ENCODE measurements at places on chromosomes 3 and 15.

DNA sequence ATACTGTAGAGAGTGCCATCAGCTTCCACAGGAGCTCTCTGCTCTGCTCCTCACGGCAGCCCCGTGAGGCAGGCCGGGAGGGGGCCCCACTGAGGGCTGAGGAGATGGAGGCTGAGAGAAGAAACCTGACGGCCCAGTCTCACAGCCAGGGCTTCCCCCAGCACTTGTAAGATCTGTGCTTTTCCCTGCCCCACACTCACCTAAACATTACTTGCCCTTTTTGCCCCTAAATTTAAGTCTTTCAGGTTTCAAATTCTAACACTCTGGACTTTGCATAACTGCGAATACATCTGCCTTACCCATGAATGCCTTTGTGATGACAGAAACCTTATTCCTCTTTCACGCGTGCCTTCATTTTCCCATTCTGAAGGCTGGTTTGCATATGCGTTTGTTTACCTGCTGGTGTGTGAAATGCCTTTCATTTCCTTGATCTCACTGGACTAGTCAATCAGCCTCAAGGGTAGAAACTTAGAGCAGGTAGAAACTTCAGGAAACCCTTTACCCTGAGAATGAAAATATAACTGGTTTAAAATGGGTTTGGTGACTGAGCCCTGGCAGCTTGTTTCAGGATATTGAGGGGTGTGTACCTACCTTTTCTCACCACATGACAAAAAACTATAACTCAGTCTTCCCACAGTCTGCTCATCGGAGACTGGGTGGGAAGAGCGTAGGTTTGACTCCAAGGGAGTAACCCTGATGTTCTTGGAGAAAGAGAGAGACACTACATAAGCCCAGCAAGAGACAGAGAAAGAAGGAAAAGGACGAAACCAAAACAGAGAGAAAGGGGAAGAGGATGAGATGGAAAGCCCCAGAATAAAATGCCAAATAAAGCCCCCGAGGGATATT is 20.1 kb downstream of the SLC12A8 start:
- DNase-seq = no peak

DNA sequence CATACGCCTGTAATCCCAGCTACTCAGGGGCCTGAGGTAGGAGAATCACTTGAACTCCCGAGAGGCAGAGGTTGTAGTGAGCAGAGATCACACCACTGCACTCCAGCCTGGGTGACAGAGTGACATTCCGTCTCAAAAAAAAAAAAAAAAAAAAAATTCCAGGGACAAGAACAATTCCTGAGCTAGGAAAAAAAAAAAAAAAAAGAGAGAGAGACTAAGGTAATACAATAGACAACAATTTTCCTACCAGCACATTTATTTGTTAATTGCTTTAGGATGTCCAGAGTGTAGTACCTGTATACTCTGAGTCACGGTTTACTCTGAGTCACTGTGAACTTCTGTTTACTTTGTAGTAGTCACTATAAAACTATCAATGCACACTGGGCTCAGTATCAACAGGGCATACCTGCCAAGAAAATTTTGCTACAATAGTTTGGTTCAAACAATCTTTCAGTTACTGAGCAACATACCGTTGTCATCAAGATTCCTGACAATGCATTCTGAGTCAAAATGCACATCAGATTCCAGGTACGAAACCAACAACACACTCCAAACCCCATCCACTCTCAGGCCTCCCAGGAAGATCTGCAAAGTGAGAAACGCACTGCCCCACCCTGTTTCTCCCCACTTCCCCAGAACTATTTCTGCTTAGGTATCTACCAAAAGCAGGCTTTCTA is 28.3 kb downstream of the IGF2BP2 start:
- no peak for DNase-seq

DNA sequence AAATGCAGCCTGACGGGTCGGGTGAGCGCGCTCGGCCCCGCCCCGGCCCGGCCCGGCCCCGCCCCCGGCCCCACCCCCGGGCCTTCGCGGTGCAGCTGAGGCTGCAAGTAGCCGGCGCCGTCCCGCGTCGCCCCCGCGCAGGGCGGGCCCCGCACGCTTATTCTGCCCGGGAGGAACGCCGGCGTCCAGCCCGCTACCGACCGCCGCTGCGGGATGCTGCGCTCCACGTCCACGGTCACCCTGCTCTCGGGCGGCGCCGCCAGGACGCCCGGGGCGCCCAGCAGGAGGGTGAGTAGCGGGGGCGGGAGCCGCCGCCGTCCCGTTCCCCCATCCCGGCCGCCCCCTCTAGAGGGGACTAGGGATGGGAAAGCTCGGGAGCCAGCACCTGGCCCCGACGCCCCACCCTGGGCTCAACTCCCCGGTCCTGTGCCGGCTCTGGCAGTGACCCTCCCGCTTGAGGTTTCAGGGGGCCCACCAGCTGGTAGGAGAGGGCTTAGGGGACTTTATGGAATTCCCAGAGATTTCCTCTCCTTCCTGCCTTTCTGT is at the start of gene MYZAP:
TSS of gene MYZAP (plus strand) at position 83 of the 546 bp plus-strand sequence. CDS start at position 214, 131 bp downstream.
- peak; percentile 28 for DNase-seq

DNA sequence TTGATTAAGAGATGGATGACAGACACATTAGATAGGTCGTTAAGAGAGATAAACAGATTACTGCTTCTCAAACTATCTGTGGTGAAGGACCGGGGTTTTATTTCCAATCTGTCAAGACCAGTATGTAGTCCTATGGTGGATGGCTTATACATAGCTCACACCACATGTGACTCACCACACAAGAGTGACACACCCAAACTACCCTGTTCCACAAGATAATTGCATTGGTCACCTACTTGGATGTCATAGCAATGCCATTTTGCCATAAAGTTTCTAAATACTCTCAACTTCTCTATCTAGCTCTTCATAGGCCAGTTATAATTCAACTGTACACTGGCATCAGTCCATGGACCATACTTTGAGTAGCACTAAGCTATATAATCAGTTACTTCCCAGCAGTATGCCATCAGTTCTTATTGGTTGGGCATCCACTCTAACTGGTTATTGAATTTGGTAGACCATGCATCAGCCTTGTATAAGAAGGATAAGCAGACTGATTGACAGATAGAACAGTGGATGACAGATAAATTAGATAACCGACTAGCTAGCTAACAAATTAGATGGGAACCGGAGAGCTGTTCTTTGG is 11.6 kb downstream of the WWTR1 start:
- DNase-seq = no peak

- DNase-seq = no peak
These were observed 10.2 kb upstream of the NR2E3 start for GRCh38 chr15:71800190-71800589.

- DNase-seq = no peak
These were observed 460.0 kb downstream of the PDCD6IP start for GRCh38 chr3:34258271-34258998.

DNA sequence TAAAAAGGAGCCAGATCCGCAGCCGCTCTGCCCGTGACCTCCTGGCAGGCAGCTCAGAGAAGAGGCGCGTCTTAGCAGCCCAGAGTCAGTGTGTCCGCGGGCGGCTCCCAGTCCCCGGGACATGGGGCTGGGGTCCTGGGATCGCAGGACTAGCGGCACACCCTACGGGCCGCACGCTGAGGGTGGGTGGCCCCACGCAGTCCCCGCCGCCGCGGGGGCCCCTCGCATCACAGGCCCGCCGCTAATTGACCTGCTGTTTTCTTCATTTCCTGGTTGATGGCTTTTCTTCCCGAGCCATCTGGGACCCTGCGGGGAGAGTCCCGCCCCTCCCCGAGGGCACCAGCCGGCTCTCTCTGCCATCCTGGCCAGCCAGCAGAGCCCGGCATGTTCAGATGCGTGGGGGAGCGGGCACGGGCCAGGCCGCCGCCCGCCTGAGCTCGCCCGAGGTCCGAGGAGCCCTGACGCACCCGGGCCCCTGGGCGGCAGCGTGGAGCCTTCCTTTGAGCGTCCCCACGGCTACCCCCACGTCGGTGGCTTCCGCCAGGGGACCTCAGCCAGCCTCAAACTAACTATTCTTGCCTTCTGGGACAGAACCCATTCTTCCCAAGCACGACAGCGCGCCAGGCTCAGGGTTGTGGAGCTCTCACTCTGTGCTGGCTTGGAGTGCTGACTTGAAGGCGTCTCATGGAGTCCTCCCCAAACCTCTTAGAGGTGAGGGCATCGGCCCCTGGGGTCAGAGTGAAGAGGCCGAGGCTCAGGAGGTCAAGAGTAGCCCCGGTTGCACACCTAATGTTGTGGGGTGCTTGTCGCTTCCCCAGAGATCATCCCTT is 34.6 kb upstream of the CACNA2D3 start:
- DNase-seq = no peak

- peak; percentile 83 for DNase-seq
These were observed 544.8 kb downstream of the AGBL1 start for GRCh38 chr15:86624261-86625036.

- DNase-seq = no peak
These were observed 195.6 kb downstream of the RPLP1 start for GRCh38 chr15:69648212-69648611.

DNA sequence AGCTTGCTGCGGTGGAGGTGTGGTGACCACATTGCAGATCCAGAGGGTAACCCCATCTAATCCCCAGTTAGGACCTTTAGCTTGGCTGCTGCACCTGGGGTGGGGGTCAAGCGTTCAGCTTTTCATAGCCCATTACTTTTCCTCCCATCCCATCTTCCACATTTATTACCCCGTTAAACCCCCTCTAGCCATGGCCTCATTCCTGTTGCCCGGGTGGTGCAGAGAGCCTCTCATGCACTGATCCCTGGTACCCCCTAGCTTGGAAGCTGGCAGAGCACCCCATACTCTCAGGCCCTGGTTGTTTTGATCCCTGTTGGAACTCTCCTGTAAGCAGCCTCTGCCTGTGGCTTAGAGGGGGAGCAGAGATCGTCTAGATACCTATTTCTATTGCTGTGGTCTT is 20.8 kb downstream of the CDAN1 start:
- no peak for DNase-seq

- DNase-seq = no peak
These were observed 1.2 kb upstream of the ABHD17C start for GRCh38 chr15:80693682-80694610.

GRCh38 chr15:69400850-69401249 is 13.3 kb upstream of the KIF23 start:
- DNase-seq = peak; percentile 29

DNA sequence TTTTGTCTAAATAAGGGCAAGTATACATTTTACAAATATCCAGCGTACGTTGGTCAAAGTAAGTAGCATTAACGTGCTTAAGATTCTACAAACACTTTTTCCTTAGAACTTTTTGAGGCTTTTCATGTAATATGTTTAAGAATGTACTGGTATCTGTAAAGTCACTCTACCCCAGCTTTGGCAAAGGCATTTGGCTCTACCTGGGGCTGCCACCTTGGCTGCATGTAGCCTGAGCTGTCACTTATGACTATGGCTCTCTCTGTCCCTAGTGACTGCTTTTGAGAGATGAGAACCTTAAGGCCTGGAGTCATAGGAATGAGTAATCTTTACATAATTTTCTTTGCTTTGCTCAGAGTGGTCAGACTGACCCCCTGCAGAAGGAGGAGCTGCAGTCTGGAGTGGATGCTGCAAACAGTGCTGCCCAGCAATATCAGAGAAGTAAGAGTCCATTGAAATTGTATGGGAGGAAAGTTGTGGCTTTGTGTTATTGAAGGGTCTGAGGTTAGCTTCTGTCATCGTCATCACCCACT is 61.2 kb downstream of the IQGAP1 start:
- DNase-seq = no peak

DNA sequence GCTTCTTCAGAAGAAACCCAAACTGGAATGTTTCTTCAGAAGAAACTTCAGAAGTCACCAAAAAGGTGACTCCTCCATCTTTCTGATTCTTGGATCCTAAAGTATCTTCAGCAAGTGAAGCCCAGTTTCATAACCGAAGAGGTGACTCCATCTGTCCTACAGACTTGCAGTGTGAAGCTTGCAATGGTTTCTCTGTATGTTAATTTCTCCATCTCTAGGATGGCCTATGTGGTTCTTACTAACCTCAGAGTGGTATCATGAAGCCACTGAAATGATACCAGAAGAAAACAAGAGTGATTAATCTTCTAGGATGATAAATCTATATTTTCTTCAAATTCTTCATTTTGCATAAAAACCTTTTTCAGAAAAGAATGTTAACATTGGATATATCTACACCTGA is 495 bp upstream of the AQP9 start:
- no peak for DNase-seq

- DNase-seq = no peak
These were observed 25.8 kb upstream of the POLG start for GRCh38 chr15:89360294-89360971.

GRCh38 chr15:65985387-65985786 is 116.1 kb downstream of the RAB11A start:
- DNase-seq = no peak

DNA sequence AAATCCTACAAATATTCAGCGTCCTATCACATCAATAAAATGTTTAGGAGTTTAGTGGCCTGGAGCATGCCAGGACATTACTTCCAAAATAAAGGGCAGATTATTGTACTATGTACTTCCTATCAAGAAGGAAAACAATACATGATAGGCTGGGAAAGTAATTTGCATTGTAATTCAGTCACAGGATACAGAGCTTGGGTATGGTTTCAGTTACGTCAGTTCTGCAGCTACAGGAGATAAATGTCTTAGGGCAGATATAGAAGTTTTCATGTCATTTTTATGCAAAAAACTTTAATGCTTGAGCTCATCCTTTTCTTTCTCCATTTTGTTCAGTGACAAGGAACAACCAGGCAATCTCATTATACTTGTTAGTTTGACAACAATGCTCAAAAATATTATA is 155.2 kb downstream of the NFKBIZ start:
- DNase-seq = no peak

GRCh38 chr3:122623031-122623829 is 45.8 kb downstream of the PARP15 start:
- no peak for DNase-seq

DNA sequence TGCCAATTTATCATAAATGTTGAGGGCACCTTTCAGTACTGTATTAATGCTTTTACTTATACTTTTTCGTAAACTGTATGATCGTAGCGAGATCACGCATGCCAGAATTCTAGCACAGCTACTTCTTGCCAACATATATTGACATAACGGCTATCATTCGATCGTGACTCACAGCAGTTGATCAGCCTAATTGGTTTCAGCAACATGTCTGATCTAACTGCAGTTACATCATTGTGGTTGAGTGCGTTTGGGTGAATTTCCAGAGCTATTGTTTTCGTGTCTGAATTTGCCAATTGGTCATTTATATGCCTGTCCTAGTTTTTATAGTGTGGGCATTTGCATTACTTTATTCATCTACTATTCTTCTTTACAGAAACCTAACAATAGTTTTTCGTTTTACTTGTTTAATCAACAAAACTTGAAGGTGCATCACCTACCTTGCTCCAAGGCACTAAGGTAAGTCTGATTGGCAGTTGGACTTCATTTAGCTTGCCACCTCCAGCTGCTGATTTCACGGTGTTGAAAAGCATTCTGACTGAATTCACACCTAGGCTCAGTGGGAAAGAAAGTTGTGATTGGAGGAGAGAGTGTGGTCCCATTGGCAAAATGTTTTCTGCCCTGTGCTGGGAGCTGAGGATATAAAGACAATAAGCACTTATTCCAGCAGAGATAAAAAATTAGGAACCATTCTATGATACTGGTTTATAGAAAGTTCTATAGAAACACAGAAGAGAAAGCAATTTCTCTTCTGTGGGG is 120.9 kb upstream of the RGMA start:
- no peak for DNase-seq

- DNase-seq = no peak
These were observed 369.3 kb upstream of the TRIM42 start for GRCh38 chr3:140308535-140308934.

Data from stimulated activated CD4-positive, alpha-beta T cell treated with anti-CD3 and anti-CD28 coated beads, Interleukin-4, amount 100 ng/mL, for 48 hours (primary cell).